ENCODE measurements at places on chromosomes 6 and 20.

DNA sequence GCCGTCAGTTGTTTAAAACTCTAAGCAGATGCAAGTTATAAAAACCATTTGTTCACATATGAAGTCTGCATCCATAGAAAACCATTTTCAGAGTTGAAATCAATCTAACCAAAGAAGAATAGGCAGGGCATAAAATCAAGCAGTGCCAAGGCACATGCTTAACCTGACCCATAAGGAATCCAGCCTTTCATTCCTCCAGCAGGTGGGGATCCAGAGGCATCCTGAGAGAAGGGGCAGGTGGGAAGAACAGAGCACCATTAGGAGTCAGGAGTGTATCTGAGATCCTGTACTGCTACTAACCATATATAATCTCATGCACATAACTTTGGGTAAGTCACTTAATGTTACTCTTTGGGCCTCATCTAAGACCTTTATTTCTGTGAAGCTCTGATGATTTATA lies 29.4 kb upstream of the FOXO3 start:
- no peak for DNase-seq

- no peak for DNase-seq
These were observed 1.2 kb downstream of the DXO start for GRCh38 chr6:31970604-31971271.

- no peak for DNase-seq
These were observed 1071.1 kb upstream of the CITED2 start for GRCh38 chr6:140445474-140446004.

GRCh38 chr6:134813146-134813545 lies 136.8 kb downstream of the ALDH8A1 start:
- no peak for DNase-seq

DNA sequence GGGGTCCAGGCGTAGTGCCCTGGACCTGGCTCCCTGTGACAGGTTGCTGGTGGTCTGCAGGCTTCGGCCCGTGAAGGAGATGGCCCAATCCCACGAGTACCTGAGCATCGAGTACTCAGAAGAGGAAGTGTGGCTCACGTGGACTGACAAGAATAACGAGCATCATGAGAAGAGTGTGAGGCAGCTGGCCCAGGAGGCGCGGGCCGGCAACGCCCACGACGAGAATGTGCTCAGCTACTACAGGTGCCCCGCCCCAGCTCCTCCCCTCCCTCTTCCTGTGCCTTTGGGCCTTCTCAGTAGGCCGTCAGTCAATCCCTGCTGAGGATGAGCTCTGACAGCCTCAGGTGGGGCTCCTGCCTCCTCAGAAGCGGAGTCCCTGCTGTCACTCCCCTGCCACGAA lies 42.6 kb downstream of the UQCC2 start:
- no peak for DNase-seq

- DNase-seq = no peak
These were observed 61.1 kb downstream of the FAM217A start for GRCh38 chr6:4017834-4018170.

- DNase-seq = no peak
These were observed 622.6 kb upstream of the SLC35B3 start for GRCh38 chr6:9057937-9058336.

DNA sequence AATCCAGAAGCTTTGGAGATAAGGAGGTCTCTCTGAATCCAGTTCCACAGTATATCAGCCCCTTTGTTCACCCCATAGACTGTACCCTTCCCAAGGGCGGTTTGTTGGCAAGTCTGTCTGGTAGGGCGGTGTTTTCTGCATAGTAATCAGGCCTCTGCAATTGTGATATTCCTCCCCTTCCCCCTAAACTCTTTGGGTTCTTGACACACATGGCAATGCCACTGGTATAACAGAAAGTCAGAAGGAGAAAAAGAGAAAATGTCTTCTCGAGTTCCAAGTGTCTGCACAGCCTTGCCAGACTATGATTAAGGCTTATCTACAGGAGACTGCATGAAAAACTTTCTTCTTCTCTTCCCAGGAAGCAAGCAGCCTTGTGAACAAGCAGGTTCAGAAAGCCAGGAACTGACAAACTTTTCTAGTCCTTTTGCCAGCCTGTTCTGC lies 45.6 kb downstream of the FOXO3 start:
- DNase-seq = no peak

- DNase-seq = no peak
These were observed 1.9 kb downstream of the SNX5 start for GRCh38 chr20:17966432-17967310.
